WTC11 (cell line): ENCODE measurements at places on chromosomes 3 and 15. TPM values are rescaled to one million over a fixed set of nuclear protein-coding genes. Genes with fewer than 3 reads are reported as not detected.
A peak's percentile ranks its signal among the peaks of the same experiment; 100 is the strongest.

DNA sequence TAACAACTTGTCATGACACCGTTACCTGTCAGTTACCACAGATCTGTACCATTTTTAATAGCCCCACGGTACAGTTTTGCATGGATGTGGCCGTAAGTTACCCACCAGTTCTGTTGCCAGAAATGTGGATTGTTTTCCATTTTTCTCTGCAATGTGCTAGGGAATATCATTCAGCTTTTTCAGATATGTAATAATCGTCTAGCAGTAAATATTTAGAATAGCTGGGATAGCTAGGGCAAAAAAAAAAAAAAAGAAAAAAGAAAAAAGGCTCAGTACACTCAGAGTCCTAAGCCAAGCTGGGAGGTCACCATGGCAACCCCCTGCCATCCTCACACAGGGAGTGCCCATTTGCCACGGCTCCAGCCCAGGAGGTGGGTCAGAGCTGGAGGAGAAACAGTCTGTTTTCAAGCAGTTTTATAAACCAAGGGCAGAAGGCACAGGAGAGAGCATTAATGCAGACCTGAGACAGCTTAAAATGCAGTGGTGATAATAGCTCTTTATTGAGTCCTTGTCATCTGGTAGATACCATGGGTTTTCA, 25.2 kb downstream of the PAQR5 start:
- no peak for DNase-seq

CSTA gene
- total RNA-seq, result not detected in 3 replicates

GRCh38 chr3:129602309-129602708, 4.2 kb downstream of the PLXND1 start:
- peak; percentile 53 for DNase-seq

DNA sequence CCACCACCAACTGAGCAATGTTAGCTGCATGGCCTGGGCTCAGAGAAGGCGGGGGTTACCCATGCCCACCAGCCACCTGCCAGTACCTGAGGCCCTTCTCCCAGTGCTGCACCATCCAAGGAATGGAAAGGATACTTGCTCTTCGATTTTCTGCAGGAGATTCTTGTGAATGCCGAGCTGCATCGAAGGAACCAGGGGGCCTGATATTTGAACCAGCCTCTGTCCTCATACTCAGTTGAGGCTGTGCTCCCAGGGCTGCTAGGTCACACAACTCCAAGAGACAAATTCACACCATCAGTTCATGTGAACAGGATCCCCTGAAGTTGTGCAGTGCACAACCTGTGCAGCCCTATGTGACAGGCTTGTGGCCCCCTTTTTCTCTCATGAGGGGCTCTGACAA, 18.0 kb downstream of the PLA2G4F start:
- no peak for DNase-seq

GRCh38 chr3:57974796-57975388, 33.3 kb upstream of the FLNB start:
- DNase-seq, result no peak

BLOC1S6 gene
- 28.7 to 31.6 TPM (median 29.1 TPM) in 3 replicates for total RNA-seq

- DNase-seq, result no peak
Measured at GRCh38 chr3:151169262-151169947, 33.6 kb downstream of the GPR171 start.

DNA sequence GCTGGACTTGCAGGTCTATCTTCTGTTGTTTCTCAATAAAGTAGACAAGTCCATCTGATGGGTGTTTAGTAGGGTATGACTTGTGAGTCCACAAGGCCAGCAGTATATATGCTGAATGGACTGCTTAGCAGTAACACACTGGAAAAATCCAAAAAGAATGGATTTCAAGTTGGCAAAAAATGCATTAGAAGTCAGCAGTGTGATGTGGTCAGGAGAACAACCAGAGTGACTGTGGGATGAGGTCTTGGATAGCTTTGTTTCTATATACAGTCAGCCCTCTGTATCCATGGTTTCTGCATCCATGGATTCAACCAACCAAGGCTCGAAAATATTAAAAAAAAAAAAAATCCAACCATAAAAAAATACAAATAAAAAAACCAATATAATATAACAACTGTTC, 55.8 kb downstream of the LPP start:
- no peak for DNase-seq

C3orf22 gene
- not detected in 3 replicates for total RNA-seq

DNA sequence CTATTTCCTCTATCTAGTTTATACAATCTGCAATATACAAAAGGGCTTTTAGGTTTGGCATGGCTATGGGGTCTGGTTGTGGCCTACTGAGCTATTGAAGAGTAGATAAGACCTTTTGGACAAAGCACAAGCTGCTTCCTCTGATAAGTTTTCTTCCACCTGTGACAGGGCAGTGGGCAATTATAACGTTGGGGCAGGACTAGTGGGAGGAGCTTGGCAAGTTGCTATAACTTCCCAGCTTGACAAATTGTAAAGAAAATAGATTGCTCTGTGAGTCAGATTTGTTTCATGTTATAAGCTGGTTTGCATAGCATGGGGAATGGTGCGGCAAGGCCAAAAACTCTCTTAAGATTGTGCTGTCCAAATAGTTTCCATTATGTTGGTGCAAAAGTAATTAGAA, 64.9 kb downstream of the SLC7A14 start:
- DNase-seq, result no peak

DNA sequence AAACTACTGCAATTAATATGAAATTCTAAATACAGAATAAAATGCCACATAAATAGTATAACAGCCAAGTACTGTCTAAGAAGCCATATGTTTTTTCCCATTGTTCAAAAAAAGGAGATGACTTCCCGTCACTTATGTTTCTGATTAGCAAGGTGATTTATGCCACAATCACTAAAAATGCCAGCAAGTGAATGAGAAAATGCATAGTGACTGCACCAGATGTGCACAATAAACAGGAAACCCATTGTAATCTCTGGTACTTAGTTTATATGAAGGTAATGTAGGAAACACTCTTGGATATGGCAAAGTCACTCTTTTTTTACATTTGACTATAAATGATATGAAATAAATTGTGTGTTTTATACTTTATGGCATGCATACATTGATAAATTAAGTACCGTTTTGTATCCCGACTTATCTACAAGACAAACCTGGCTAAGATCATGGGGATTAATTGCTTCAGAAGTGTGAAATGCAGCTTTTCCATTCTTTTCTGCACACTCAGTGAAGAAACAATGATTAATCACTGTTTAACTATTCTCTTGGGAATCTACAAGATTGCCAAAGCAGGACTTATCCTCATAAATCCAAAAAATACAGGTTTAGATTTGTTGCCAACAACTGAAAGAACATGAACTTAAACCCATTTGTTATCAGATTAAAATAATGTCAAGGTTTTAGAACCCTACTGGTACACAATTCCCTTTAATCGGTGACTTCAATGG, 164.5 kb downstream of the TBC1D5 start:
- no peak for DNase-seq

- DNase-seq, result no peak
Measured at GRCh38 chr15:63094495-63094931, 27.1 kb upstream of the LACTB start.

- no peak for DNase-seq
Measured at GRCh38 chr15:99614749-99615288, 49.0 kb downstream of the MEF2A start.

- DNase-seq, result no peak
Measured at GRCh38 chr3:159057621-159058020, 255.8 kb downstream of the MFSD1 start.
